NCI-H1417 (cell line): ENCODE measurements at places on chromosomes 16 and 17.

- DNase-seq, result no peak
These were observed 15.1 kb upstream of the CBX4 start for GRCh38 chr17:79854080-79855060.

DNA sequence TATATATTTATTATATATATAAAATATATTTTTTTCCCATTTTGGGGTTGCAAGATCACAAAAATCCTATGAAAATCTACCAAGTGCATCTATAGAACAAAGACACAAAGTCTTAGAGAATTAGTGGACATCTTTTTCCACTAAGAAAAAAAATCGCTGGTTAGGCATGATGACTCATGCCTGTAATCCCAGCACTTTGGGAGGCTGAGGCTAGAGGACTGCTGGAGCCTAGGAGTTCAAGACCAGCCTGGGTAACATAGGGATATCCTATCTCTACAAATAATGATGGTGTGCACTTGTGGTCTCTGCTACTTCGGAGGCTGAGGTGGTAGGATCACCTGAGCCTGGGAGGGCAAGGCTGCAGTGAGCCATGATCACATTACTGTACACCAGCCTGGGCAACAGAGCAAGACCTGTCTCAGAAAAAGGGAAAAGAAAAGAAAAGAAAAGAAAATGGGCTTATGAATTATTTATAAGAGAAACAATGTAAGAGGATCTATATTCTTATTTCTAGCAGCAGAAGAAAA lies 185.1 kb upstream of the PSMD7 start:
- peak; percentile 6 for DNase-seq

GRCh38 chr17:5820721-5821456 lies 236.6 kb upstream of the NLRP1 start:
- no peak for DNase-seq

GRCh38 chr17:49580981-49581647 lies 5.4 kb downstream of the NXPH3 start:
- no peak for DNase-seq

DNA sequence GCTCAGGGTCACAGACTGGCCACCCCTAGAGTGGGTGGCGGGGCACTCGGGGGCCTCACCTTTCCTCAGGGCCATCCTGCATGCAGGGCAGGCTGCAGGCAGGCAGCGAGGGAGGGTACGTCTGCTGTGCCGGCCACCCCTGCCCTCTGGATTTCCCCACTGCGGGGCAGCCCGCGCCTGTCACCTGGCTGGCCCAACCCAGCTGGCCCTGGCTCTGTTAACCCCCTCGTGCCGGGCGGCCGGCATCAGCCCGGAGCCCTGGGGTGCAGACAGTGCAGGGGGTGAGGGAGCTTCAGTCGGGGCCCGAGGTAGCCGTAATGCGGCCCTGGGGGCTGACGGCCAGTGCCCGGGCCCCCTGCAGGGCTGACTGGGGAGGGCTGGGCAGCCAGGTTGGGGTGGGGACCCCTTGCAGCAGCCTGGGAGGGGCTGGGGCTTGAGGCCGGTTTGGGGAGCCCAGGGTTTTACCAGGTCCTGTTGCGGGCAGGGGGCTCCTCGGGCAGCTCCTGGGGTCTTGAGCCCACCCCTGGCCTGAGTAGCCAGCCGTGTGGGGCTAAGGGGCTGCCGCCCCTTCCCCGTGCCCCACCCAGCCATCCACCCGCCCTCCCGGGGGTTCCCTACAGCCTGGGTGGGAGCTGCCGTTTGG lies at the start of gene IGFALS:
Gene IGFALS (minus strand): TSS at position 128 of the 643 bp plus-strand sequence. CDS start 53 bp downstream, at position 75.
- no peak for DNase-seq

- DNase-seq, result no peak
These were observed 278.9 kb upstream of the TNRC6C start for GRCh38 chr17:77679589-77679988.

GRCh38 chr16:25625620-25626019 lies 66.1 kb upstream of the HS3ST4 start:
- no peak for DNase-seq

GRCh38 chr17:66679631-66680517 lies 155.0 kb upstream of the CACNG5 start:
- no peak for DNase-seq

DNA sequence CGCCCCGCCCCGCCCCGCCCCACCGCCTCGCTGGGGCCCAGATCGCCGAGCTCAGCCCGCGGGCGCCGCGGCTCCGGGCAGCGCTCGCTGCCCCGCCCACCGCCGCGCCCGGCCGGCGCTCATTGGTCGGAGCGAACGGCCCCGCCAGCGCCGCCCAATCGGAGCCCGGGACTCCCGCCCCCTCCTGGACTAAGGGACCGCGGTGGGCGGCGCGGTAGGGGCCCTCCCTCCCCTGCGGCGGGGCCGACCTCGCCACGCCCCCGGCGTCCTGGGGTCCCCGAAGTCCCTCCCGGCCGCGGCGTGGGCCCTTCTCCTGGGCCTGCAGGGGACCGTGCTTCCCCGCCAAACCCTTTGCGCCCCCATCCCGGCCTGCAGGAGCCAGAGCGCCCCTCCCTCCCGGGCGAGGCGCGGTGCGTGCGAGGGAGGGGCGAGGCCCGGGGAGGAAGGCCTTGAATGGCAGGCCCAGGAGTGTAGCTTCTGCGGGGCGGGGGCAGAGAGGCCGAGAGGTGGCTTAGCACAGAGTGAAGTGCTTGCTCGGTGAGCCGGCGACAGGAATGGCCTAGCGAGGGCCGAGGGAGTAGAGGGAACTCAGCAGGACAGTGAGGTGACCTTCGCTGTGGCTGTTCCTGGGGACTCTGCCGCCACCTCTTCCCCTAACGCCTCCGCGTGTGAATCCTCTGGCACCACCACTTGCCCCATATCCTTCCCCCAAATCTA lies at the start of gene CAMKK1:
Gene CAMKK1 (minus strand): TSS at position 51 of the 717 bp plus-strand sequence. CDS start 7,366 bp downstream, outside the sequence.
- peak; percentile 91 for DNase-seq

DNA sequence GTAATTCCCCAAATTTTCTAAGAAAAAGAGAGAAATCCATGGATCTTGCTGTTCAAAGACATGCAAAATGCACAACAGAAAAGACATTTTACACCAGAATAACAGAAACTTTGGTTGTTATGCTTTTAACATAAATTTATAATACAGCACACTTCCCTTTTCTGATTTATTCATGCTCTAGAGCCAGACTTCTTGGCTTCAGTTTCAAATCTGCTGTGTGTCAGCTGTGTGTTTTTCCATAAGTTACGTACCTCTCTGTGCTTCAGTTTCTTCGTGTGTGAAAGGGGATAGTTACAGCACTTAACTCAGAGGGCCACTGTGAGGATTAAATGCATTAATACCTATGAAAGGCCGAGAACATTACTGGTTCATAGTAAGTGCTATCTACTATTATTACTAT lies 6.8 kb upstream of the CCL3L1 start:
- DNase-seq, result no peak

DNA sequence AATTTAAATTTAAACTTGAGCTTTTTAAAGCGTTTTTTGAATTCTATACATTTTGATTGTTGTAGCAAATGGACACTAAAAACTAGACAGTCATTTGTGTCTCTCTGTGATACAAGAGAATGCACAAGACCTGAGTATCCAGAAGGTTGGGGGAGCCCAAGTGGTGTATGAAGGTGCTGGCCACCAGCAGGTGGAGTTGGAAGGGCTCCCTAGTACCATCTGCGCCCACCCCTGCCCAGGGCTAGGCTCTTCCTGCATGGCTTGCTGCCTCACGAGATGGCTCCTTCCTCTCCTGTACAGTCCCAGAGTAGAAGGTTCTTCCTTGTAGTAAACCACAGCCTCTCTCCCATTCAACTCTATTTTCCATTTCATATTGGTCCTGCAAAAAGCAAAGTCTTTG lies 17.0 kb downstream of the GID4 start:
- DNase-seq, result no peak

DNA sequence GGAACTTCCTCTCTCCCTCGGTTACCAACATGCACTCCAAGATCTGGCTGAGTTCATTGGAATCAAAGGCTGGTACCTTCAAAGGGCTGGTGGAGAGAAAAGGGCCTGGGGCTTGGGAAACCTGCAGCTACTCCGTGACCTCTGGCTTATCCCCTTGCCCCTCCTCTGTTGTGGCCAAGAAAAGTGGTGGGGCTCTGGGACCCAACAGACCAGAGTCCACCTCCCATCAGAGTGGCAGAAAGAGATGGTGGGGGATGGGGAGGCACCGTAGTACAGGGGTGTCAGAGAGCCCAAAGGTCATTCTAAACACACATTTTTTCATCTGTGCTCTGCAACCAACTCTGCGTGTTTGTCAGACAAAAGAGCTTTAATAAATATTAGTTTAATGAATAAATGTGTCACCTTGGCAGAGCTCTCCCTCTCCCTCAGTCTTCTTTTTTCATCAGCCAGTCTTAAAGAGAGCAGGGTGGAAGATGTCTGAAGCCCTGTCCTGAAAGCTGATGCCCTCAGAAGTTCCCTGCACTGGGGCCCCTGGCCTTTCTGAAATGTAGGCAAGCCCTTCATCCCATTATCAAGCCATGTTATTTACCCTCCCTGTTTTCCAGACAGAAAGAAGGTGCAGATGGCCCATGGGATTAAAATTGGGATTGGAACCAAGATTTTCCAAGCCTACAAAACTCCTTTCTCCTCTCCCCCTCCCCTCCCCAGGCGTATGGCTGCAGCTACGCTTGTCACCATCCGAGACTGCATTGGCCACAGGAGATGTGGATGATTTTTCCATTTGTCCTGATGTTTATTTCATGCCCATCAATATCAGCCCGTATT lies 227.3 kb downstream of the CCDC182 start:
- DNase-seq, result no peak

GRCh38 chr17:65143889-65144604 lies 6.9 kb downstream of the RGS9 start:
- no peak for DNase-seq

DNA sequence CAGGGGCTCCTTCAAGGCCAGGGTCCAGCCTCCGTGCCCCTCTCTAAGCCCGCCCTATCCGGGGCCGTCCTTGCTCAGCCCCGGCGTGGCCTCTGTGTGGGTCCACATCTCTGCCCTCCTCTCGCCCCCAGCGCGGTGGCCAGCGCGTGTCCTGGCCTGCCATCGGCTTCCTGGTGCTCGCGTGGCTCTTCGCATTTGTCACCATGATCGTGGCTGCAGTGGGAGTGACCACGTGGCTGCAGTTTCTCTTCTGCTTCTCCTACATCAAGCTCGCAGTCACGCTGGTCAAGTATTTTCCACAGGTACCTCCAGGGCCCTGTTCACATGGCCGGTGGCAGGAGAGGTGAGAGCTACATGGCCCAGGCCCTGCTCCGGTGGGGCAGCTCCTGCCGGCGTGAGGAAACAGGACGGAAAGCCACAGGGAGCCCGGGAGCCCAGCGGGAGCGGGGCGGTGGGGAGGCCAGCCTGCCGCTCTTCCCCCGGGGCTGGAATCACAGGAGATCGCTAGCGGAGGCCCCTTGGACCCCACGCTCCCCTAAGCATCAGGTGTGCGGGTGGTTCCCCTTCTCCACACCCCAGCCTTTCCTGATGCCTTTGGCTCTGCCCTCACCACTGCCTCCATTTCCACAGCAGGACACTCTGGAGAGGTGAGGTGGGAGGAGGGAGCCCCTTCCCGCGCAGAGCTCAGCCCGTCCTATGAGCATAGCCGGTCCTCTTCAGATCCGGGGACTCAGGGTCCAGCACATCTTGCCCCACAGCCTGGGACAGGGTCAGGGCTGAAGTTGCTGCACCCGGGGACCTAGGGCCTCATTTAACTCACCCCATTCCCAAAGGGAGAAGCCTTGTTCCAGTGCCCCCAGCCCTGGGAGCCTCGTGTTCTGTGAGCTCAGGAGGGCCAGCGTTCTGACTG lies 10.2 kb downstream of the TAX1BP3 start:
- DNase-seq, result no peak

GRCh38 chr16:89037261-89038152 lies 56.1 kb upstream of the ACSF3 start:
- no peak for DNase-seq

GRCh38 chr16:67882374-67883145 lies 2.1 kb upstream of the NRN1L start:
- DNase-seq, result no peak

GRCh38 chr16:53966821-53967571 lies 263.0 kb downstream of the FTO start:
- DNase-seq, result no peak

DNA sequence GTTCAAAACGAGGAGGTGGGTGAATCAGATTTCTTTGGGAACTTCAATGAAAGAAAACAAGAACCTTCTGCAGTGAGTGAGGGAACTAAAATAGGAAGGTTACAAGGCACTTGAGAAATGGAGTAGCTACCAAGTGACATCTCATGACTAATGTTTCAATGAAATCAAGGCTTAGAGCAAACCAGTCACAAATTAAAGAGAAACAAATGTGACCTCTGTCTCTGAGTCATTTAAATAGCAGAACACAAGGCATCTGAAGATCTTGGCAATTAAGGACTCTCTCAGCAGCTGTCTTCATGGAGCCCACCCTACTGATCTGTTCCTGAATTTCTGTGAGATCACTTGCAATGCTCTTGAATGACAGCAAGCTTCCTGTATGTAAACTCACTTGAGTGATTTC lies 109.5 kb downstream of the CDH11 start:
- DNase-seq, result no peak

- no peak for DNase-seq
These were observed 55.9 kb upstream of the CLEC18B start for GRCh38 chr16:74477226-74477625.

DNA sequence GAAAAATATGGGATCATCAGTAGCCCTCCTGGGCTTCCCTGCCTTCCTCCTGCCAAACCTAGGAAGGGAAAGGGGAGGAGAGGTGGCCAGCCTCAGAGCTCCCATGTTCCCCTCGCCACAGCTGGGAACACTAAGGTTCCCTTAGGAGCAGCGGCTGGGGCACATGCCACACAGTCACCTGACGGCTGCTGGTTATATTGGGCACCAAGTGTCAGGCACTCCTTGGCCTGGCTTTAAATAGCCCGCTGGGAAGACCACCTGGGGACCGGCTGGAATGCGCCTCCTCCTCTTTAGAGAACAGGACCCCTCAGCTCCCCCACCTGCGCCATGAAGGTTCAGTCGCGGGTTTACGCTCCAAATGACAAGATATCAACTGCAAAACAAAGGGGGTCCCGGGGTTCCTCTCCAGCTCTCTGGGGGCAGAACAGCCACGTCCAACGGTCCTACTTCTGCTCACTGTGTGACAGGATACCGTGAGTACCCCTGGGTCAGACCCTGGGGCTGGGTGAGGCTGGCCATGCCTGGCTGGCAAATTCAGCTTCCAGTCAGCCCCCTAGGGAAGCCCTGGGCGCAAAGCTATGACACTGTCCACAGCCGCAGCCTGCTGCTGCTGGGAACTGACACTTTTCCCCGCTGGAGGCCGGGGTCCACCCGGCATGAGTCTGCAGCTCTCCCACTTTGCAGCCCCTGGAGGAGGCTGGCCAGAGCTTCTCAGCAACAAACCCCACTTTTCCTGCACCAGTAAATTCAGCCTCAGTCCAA lies 3.3 kb downstream of the SMIM5 start:
- no peak for DNase-seq

DNA sequence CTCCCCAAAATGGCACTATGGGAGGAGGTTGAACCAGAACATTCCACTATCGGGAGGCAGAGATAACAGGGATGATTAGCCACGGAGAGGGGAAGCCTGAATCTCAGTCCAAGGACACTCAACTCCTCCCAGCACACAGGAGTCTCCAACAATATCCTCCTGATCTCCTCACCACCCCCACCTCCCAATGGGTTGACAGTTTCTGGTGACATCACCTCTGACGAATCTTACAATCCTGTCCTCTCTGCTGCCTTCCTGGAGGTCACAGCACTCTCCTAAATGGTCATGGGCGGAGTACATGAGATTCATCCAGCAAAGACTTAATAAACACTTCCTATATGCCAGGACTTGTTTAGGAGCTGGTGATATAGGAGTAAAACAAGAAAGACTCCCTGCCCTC lies 80.9 kb downstream of the SLC6A2 start:
- DNase-seq, result no peak
